PC-9 (cell line): ENCODE measurements at places on chromosomes 7 and 10.
A peak's percentile ranks its signal among the peaks of the same experiment; 100 is the strongest.

- no peak for DNase-seq
Observed at GRCh38 chr10:101723176-101723575, 28.2 kb upstream of the FBXW4 start.

DNA sequence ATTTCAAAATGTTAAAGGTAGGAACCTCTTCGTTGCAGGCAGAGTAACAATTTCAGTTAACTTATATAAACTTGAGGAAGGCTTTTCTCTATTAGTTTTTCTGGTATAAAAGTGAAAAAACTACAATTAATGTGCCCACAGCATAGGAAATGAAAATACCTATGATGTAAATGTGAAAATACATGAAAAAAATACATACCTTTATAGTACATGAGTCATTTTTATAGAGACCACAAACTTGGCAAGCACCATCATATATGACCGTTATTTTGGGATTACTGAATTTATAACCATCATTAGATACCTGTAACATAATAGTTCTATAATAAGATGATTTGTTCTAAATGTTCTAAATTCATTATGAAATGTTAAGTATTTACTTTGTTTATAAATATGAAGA is 42.7 kb downstream of the VWDE start:
- no peak for DNase-seq

- no peak for DNase-seq
Observed at GRCh38 chr10:102412293-102412692, 6.3 kb downstream of the PSD start.

- DNase-seq = no peak
Observed at GRCh38 chr10:47451998-47452494, 31.9 kb downstream of the ANXA8 start.

- DNase-seq = no peak
Observed at GRCh38 chr7:40640566-40640965, 505.8 kb downstream of the SUGCT start.

- no peak for DNase-seq
Observed at GRCh38 chr7:157276731-157277562, 59.9 kb upstream of the DNAJB6 start.

GRCh38 chr7:150831851-150832250 is 20.5 kb upstream of the AOC1 start:
- DNase-seq = no peak

DNA sequence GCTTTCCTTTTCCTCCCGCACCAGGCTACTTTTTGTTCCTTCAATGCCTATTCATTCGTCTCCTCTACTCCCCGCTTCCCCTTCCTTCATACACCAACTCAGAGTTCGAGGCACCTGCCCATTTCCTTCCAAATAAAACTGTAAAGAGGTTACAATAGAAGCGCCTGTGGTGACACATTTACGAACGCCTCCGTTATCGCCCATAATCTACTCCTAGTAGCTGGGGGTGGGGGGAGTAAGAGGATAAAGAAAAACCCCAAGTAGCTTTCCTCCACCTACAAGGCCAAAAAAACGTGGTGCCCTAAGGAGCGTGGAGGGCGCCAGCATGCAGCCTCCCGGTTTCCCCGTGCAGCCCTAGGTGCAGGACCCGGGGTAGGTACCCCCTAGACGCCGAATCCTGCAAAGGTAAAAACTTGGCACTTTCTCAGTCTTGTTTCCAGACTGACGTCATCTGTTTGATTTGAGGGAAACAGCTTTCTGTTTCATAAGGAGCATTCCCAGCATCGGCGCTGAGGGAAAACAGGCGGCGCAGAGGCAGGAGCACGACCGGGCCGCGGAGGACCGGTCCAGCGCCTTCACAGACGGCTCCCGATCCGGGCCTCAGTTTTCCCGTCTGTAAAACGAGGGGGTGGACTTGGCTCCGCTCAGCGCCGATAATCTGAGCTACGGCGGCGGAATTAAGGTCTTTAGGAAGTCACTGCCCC is 922 bp downstream of the PPA1 start:
- DNase-seq = peak; percentile 62

- DNase-seq = no peak
Observed at GRCh38 chr7:13044309-13044708, 356.9 kb downstream of the ARL4A start.

GRCh38 chr10:28554952-28555351 is 22.0 kb downstream of the WAC start:
- DNase-seq = no peak

DNA sequence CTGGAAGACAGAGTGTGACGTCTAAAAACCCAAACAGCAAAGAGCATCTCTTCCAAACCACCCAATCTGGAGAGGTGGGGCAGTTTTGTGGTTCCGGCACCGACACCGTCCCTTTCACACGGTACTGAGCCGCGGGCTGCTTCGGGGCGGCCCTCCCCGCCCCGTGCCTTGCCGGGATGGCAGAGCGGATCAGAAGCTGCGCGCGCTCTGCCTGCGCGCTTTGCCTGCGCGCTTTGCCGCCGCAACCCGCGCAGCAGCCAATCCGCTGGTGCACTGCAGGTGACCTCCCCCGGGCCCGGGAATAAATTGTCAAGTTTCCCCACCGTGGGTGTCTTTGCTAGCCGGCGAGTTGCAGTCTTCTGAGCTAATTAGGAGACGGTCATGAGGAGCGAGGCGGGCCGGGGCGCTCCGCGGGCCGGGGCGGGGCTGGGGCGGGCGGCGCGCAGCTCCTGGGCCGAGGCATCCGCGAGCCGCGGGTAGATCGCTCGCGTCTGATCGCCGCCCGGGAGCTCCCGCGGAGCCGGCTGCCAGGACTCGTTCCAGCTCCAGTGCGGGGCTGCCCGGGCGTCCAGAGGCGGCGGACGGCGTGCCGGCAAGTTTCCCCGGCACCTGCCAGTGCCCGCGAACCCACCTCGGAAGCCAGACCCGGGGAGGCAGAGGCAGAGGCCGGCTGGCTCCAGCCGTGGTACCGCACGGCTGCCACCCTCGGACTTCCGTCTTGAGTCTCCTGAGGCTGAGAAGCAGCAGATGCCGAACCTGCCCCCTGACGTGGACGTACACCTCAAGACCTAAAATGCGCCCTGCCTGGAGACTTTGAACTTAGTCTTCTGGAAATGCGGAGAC is 536.0 kb upstream of the GALNT17 start:
- no peak for DNase-seq

- DNase-seq = no peak
Observed at GRCh38 chr10:13993673-13994089, 337.0 kb downstream of the FRMD4A start.

DNA sequence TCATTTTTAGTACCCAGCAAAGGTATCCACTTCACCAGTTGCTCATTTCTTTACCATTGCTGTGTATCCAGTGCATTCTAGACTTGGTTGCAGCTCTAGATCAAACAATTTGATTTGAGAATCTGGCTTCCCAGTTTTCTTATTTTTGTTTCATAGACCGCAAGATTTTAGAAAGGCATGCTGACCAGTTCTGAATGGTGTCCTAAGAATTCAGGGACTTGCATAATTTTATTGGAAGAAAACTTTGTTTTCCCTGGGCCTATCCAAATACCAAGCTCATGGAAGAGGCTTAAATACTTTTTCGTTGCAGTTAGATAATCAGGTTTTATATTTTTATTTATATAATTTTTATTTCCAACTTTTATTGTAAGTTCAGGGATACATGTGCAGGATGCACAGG is 58.3 kb downstream of the BICC1 start:
- no peak for DNase-seq

DNA sequence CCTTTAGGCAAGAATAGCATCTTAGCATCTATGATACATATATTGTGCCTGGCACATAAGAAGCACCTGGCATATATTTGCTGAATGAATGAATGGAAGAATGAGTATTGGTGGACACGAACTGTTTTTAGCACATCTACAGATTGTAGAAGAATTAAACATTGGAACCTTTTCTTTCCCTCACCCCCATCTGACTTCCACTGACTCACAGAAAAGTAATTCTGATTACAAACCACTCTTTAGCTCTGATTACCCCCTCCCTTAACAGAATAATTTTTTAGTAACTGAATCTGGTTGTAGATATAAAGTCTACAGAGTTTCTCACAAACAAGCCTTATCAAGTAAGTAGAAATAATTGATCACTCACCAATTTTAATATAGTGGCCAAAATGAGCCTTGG is 31.9 kb downstream of the SLC26A4 start:
- no peak for DNase-seq

GRCh38 chr10:33265621-33266020 is 68.8 kb downstream of the NRP1 start:
- no peak for DNase-seq

GRCh38 chr10:101257084-101257483 is 27.8 kb upstream of the LBX1 start:
- no peak for DNase-seq

GRCh38 chr10:100927266-100927665 is 14.5 kb downstream of the SLF2 start:
- DNase-seq = no peak

- DNase-seq = no peak
Observed at GRCh38 chr10:70555371-70555770, 47.2 kb downstream of the PRF1 start.

DNA sequence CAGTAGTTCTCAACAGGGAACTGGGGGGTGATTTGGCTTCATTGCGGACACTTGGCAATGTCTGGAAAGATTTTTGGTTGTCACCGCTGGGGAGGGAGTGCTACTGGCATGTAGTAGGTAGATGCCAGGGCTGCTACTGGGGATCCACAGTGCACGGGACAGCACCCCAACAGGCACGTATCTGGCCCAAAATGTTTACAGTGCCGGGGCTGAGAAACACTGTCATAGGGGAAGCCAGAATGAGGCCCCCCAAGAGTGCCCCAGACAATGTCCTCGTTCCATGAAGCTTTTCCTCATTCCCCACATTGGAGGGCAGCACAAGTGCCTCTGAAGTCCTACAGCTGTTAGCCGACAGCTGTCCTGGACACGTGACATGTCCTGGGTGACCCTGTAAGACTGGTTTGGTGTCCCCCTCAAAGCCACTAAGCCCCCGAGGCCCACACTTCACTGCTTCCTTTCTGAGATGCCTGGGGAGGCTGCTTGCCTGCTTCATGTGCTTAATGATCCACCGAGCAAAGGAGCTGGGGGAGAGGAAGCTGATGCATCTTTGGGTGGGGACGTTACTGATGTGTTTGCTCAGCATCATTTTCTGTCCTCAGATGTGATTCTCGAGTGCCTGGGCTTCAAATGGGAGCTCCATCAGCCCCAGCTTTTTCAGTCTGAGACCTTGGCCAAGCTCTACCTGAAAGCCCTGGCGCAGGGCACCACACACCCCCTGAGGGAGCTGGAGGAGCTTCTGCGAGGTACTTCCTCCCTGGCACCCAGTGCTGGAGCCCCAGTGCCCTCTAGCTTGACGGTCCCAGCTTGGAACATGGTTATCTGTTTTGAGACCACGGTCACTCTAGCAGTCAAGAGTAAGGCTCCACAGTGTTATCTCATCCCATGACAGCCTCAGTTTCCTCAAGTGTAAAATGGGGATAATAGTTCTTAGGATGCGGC is 14.7 kb downstream of the BTBD16 start:
- DNase-seq = no peak

DNA sequence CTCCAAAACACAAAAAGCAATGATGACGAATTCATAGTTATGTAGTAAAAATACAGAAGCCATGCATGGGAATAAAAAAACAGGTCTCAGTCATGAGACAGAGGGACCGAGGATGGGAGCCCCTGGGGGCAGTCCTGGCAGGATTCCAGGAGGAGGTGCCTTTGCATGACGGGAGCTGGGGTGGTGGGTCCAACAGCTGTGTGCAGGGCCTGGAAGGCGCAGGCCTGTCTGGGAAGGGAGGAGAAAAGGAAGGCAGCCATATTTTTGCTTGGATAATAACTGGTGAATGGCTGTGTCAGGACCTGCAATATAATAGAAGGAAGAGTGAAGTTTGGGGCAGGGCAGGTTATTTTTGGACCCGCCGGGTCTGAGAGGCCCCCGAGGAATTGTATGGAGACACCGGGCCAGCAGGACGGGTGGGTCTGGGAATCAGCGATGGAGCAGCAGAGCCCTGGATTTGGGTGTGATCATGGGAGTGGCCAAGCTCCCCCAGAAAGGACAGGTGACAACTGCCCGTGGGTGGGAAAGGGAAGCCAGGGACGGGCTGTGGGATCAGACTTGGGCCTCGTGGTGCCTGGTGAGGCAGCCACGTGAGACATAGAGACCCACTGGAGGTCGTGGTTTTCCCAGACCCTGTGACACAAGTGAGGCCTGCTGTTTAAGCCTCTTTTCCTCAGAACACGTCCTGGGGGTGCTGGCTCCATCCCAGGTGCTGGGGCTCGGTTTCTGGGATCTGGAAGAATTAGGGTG is 2.9 kb upstream of the JAKMIP3 start:
- DNase-seq = no peak

GRCh38 chr10:72499701-72500100 is 126.2 kb downstream of the MICU1 start:
- no peak for DNase-seq

- DNase-seq = no peak
Observed at GRCh38 chr10:110681023-110681681, 37.0 kb downstream of the RBM20 start.

DNA sequence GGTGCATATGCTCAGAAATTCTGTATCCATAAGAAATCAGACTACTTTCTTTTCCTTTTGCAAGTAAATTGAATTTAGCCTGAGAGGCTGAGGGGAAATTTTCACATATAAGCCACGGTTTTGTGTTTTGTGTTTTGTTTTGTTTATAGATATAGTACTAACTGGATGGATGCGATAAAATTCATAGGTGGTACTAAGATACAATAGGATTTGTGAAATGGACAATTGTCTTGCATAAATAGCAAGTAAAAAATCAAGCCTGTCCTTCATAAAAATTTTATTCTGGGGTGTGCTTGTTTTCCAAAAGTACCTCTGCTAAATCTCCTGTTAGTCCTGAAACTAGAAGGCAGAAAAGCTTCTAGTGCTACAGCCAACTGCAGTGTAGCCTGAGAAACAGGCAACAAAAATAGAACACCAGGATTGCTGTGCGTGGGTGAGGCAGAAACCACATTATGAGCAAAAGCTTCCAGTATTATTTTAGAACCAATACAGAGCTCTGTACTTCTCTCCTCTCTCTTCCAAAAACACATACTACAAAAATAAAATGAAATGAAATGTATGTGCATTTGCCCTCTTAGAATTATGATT is 634 bp upstream of the HDAC9 start:
- DNase-seq = no peak

DNA sequence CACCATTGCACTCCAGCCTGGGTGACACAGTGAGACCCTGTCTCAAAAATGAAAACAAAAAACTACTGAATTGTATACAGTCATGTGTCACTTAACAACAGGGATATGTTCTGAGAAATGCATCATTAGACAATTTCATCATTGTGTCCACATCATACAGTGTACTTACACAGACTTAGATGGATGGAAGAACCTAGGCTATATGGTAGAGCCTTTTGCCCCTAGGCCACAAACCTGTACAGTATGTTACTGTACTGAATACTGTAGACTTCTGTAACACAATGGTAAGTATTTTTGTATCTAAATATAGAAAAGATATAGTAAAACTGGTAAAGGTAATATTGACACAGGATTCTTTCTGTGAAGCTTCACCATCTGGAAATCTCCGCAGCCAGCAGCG is 81.7 kb downstream of the KBTBD2 start:
- DNase-seq = no peak

- DNase-seq = no peak
Observed at GRCh38 chr10:102066399-102067088, 1.4 kb downstream of the HPS6 start.

- DNase-seq = peak; percentile 37
Observed at GRCh38 chr10:63491588-63492316, 26.0 kb upstream of the JMJD1C start.
